ENCODE measurements at places on chromosomes 6 and 20.

DNA sequence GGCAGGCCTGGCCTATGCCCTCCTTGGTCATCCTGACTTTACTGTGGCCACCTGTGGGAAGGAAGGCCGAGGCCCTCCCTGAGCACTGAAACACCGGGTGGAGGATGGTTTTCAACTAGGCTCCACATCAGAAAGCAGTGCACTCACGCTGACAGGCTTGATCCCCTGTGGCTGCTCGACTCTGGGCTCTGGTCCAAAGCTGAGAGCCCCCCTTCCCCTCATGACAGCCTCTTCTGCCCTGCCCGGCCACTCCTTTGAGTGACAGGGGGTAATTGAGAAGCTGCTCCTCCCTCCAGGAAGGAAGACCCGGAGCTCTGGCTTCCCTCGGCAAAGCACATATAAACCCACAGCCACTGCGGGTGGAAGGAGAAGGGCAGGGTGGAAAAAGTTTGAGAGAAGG, 43.6 kb downstream of the MUC22 start:
- no peak for DNase-seq

DNA sequence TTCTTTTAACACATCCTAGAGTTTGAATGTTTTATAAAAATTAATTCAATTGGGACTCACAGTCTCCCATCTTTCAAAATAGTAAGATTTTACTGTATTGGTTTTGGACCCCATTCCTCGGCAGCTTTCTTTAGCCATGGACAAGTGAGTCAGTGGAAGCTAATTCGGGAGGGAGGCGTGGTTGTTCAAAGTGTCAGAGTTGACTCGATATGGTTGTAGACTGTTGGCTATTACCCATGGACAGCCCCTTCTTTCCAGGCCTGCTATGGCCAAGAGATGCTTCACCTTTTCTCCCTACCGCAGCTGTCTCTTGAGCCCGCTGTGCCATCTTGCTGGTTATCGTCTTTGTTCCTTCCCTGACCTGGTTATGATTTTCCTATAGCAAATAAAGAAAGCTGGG, 243.0 kb downstream of the CD83 start:
- no peak for DNase-seq

DNA sequence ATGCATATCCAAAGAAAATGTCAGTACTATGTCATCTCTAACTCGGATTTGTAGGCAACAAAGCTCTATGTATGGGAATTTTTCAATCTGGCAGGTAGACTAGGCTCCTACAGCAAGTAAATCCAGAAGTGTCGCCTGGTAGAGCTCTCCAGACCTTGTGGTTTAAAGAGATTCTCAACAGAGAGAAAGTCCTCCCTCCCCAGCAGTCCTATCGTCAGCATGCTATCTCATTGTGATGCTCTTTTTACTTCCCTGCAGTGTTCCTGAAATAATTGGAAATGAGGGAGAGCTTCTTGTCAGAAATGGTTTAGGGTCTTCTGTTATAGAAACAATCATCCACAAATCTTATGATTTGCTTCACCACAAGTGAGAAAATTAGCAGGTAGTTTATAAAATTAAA, 395.4 kb downstream of the FRK start:
- DNase-seq: no peak

GRCh38 chr6:37990762-37991525, 171.4 kb downstream of the ZFAND3 start:
- DNase-seq: no peak

- DNase-seq: no peak
These were observed 73.0 kb upstream of the BTBD3 start for GRCh38 chr20:11844691-11845090.

DNA sequence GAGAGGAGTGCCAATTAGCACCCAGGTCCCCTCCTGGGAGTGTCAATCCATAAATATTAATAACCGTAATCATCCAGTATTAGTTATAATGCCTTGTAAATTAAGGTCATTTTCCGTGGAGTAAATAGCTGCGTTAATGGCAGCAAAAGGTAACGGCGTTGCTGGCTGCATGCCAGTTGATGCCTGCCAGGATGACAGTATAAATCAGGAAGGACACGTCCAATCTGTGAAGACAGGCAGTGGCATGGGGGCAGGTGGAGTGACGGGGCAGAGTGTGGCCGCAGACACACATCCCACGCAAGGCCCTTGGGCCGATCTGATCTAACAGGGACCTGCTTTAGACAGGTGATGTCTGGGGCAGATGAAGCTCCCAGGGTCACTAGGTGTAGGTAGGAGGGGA, 49.1 kb downstream of the KCNB1 start:
- DNase-seq: no peak

- DNase-seq: peak; percentile 69
These were observed 53.9 kb upstream of the TAGAP start for GRCh38 chr6:159098636-159099106.

- DNase-seq: no peak
These were observed 334.8 kb downstream of the LAMA2 start for GRCh38 chr6:129217701-129218100.

GRCh38 chr6:139580592-139581484, 206.4 kb upstream of the CITED2 start:
- DNase-seq: no peak

DNA sequence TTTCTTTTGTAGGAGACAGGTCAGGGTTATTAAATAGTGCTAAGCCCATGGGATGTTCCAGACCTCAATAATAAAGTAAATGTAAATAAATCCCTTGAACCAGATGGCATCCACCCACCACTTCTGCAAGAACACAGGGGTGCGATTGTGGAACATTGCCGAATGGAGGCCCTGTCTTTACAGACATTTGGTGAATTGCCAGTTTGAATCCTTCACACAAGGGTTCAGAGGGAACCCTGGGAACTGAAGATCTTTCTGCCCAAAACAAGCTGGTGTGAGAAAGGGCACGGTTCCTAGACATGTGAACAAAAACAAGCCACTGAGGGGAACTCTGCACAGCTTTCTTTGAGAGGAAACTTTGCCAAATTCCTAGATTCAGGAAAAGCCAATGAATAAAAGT, 30.2 kb upstream of the RNF8 start:
- DNase-seq: no peak

- DNase-seq: no peak
These were observed 79.3 kb upstream of the AGPAT4 start for GRCh38 chr6:161353208-161353613.

DNA sequence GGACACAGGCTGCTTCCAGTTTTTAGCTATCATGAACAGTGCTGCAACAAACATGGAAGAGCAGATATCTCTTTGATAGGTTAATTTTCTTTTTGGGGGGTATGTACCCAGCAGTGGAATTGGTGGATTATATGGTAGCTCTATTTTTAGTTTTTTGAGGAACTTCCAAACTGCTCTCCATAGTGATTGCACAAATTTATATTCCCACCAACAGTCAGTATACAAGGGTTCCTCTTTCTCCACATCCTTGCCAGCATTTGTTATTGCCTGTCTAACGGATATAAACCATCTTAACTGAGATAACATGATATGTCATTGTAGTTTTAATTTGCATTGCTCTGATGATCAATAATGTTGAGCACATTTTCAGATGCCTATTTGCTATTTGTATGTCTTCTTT, 237.6 kb downstream of the MMUT start:
- DNase-seq: no peak

GRCh38 chr20:35992713-35993335, 24.4 kb downstream of the CNBD2 start:
- DNase-seq: peak; percentile 14

DNA sequence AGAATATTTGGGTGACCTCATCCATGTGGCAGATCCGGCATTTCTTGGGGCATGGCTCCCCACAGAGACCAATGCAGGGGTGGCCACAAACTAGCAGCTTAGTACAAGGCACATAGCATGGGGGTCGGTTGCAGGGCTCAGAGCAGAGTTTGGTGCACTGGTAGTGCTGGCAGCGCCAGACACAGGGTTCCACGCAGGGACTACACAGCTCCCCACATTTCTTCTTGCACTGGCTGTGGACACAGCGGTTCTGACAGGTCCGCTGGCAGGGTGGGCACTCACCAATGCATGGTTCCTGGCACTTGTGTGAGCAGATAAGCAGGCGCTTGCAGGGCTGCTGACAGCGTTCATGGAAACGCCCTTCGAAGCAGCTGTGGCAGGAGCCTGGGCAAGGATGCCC, 29.1 kb downstream of the DDX27 start:
- no peak for DNase-seq

DNA sequence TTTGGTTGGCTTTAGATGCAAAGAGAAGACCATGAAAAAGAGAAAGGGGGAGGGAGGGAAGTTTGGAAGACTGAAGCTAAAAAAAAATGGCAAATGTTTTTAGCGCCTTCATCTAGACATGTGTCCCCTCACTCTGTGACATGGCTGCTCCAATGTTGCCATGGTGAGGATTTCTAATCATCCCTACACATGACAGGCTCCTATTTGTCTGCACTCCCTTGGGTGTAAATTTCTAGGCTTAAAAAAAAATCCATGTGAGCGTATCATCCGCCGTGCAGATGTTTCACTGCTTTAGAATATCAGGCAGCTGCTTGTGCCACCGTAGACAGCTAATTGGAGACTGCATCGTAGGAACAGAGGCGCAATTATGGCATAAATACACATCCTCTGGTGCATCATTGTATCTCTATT, 761.1 kb upstream of the MMS22L start:
- DNase-seq: no peak

DNA sequence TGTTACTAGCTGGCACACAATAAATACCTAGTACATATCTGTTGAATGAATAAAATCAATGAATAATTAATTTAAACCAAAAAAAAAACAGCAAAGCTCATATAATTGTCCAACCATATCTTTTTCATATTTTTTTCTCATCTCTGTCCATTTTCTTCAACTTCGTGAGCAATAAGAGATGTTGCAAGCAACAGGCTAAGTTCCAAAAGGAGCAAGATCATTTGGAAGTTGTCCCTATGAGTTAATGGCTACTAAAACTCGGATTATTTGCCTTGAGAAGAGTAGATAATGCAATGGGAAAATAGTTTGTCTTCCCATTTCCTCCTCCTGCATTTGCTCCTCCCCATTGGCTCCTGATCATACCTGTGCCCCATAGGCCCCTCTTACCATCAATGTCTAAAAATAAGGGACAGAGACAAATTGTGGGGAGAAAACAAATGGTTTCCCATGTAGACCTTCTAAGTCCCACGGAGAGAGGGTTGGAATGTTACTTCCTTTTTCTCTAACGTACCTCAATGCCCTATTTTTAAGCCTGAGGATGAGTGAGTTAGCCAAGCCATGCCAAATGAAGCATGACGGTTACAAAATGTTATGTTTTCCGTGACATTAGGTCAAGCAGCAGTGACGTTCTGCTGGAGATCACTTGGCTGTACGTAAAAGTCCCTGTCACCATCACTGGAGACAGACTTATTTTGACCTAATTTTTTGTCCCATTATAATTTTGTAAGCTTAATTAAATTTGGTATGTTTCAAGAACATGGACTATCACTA, 217.3 kb upstream of the PREP start:
- no peak for DNase-seq

- peak; percentile 5 for DNase-seq
These were observed 32.4 kb upstream of the FAM184A start for GRCh38 chr6:119110601-119111548.

DNA sequence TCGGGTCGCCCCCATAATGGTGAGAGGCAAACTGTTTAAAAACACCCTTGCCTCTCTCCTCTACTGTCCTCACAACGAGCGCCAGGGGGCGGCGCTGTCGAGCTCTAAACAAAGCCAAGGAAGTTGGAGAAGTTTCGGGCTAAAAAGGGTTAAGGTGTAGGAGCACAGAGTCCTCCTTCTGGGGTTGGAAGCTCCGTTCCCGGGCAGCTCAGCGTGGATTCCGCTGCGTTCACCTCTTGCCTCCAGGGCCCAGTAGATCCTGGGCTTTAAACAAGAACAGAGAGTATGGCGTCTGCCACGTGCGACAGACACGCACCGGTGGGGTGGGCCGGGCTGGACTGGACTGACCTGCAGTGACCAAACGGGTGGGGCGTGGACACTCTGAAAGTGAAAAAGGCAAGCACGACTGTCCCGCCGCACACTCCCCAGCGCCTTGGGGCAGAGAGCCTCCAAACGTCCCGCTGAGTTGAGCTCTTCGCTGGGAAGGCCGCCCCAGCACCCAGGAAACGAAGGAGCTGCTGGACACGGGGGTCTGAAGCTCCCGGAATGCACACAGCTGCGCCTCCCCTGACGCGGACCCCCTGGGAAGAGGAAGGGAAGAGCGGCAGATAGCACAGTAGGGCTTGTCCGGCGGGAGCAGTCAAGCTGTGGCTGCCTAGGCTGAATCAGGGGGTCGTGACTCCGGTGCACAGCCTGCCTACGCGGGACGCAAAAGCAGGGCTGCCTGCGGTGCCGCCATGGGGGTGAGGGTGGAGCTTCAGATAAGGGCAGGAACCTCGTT, 1.6 kb upstream of the THBD start:
- no peak for DNase-seq

DNA sequence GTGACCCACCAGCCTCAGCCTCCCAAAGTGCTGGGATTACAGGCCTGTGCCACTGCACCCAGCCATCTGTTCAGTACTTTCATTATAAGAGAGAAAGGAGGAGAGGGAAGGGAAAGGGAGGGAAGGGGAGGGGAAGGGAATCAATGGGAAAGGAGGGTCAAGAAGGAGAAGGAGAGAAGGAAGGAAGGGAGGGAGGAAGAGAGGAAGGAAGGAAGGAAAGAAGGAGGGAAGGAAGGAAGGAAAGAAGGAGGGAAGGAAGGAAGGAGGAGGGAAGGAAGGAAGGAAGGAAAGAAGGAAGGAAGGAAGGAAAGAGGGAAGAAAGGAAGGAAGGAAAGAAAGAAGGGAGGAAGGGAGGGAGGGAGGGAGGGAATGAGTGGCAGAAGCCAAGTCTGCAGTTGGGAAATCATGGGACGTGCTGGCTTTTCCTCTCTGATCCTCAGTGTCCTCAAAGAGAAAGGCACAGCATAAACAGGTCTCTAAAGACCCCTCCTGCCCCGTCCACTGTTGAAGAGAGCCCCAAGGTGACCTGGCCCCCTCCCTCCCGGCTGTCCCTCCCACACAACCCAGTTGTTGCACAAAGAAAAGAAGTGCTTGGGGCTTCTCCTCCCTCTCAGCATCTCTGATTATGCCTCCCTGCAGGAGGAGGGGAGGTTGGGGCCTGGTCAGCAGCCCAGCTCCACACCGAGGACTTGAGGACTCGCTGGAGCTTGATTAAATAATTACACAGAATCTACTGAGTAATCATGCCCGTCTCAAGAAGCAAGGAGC, 69.1 kb upstream of the TOP1 start:
- DNase-seq: no peak

- DNase-seq: no peak
These were observed 17.5 kb downstream of the NCR2 start for GRCh38 chr6:41352907-41353306.

- peak; percentile 79 for DNase-seq
These were observed 476 bp downstream of the MEA1 start for GRCh38 chr6:43013097-43013842.

- no peak for DNase-seq
These were observed 23.5 kb downstream of the DHX35 start for GRCh38 chr20:38985603-38986170.

DNA sequence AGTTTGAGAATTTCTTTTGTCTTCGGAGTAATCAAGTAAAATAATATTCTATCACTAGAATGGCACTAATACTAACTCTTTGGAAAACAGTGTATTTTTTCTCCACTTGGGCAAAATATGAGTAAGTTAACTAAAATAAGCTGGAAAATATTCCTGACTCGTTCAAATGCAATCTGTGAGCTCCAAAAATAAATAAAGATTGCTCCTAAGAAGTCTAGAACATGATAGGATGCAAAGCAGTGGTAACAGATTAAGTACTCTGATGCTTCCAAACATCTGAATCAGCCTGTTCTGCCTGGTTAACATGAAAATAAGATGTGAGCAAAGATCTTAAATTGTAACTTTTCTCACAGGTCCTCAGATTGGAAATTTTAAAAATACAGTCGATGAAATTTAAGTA, 285.1 kb upstream of the ID4 start:
- no peak for DNase-seq
